Esophagus muscularis mucosa (tissue), 4 donors: ENCODE measurements at places on chromosomes 5 and 9. TPM values are rescaled to one million over a fixed set of nuclear protein-coding genes. Genes with fewer than 3 reads are reported as not detected.

The IFNA17 gene
- total RNA-seq, result not detected

The ARSI gene
- 10.1 TPM for total RNA-seq

The TMC1 gene
- not detected for total RNA-seq

The IFNB1 gene
- not detected for total RNA-seq

The PCDHB13 gene
- 5.4 TPM for total RNA-seq

The SUSD3 gene
- 1.7 TPM for total RNA-seq

The ASS1 gene
- total RNA-seq, result 113 TPM
